ENCODE measurements at places on chromosomes 1 and 21.

GRCh38 chr1:235841938-235842545 lies 24.7 kb downstream of the LYST start:
- DNase-seq: no peak

DNA sequence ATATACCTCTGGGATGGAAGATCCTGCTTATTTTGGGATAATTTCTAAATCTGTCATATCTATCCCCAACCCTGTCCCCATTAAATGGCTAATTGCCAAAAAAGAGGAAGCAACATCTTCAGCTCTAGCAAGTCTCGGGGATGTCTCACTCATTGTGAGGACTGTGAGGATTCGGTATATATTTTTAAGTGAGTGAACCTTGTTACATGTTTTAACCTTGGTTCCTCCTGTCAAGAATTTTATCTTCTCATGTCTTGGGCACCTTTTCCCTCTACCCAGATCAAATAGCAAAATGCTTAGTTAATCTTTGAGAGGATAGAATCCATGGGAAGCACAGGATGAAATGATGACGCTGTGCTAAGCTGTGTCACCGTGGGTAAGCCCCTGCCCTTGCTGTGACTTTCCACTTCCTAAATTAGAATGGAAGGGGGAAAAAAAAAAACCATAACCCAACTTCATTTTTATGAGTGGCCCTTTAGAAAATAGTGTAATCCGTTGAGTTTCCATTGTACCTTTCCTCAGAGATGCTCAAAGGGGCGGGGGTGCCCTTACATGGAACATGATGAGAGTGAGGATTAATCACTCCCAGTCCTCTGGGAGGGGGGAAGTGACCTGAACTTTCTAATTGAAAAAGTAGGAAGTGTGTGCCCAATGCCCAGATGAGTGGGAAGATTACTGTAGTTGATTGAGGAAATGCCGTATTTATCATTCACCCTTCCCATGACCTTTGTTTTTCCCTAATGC lies 7.6 kb downstream of the ATP1A1 start:
- DNase-seq: no peak

DNA sequence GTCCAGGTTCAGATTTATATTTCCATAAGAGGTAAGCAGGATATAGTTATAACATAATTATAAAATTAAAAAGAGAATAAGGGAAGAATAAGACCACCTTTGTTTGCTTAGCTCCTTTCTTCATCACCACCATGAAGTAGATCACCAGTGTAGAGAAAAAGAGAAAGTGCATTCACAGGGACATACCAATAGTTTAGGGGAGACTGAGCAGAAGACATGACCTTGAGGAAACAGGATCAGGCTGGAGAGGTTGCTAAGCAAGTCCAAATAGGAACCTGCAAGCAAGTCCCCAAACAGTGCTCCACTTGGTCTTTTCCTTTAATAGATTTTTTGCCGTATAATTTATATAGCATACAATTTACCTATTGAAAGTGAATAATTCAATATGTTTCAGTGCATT lies 63.0 kb downstream of the KCNT2 start:
- no peak for DNase-seq

GRCh38 chr1:51559064-51559500 lies 40.0 kb upstream of the EPS15 start:
- no peak for DNase-seq

GRCh38 chr1:43925846-43926245 lies 7.8 kb upstream of the ARTN start:
- DNase-seq: no peak

GRCh38 chr1:10309243-10310011 lies 89.4 kb upstream of the PGD start:
- DNase-seq: no peak

GRCh38 chr21:44484498-44485253 lies 29.4 kb downstream of the LRRC3 start:
- DNase-seq: no peak

GRCh38 chr21:33128538-33128937 lies 58.6 kb downstream of the OLIG1 start:
- no peak for DNase-seq

DNA sequence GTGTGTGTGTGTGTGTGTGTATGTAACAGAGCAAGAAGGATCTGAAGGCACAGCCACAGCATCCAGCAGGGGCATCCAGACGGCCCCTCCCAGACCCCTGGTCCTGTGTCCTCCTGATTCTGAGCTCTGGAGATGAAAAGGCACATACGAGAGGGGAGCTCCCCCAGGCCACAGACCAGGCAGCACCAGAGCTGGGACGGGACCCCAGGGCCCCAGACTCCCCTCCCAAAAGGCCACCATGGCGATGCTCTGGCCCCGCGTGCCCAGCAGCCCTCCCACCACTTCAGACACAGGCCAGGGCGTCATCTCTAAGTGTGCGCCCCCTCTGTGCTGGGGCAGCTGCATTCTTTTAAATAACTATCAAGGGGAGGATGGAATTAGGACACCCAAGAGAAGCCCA lies 245.8 kb downstream of the MATN1 start:
- DNase-seq: no peak

- no peak for DNase-seq
These were observed 16.2 kb downstream of the PI4KB start for GRCh38 chr1:151311011-151311410.

- no peak for DNase-seq
These were observed 13.9 kb downstream of the CACHD1 start for GRCh38 chr1:64483731-64484414.

- no peak for DNase-seq
These were observed 92.0 kb downstream of the CNIH3 start for GRCh38 chr1:224707843-224708725.

DNA sequence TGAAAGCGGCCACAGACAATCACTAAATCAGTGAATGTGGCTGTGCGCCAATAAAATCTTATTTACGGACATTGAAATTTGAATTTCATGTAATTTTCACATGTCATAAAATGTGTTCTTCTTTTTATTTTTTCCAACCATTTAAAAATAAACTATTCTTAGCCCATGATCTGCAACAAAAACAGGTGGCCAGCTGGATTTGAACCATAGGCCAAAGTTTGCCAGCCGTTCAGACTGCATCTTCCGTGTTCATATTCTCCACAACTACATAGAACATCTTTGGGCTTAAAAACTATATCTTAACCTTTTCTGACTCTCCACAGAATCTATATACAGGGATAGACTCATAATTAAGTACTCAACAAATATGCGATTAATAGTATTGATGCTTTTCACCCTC lies 81.2 kb upstream of the RALGPS2 start:
- DNase-seq: no peak

Data from NCI-H2081 (cell line).